Naive thymus-derived CD4-positive, alpha-beta T cell (primary cell): ENCODE measurements at places on chromosomes 2 and 18. TPM values are rescaled to one million over a fixed set of nuclear protein-coding genes. Genes with fewer than 3 reads are reported as not detected.
A peak's percentile ranks its signal among the peaks of the same experiment; 100 is the strongest.

DNA sequence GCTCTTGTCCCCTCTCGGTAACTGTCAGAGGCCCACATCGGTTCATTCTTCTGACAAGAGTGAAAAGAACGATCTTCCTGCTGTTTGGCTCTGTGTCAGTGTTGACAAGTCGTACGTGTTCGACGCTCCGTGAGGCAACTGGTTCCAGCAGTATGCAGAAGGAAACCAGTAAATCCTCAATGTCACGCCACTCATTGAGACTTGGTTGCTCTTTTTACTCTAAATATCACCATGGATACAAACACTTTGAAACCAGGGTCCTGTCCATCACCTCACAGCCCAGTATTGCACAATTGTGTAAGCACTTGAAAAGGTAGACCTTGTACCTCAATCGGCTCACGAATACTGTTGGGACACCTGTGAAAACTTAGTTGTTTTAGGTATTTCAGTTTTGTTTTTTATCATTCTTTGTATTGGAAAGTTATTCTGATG, 136.4 kb downstream of the ZNF407 start:
- no peaks in the 10 kb centered on the region for H3K4me1 ChIP-seq
- H3K27me3 ChIP-seq, result no peaks in the 10 kb centered on the region
- no peak for DNase-seq
- H3K27ac ChIP-seq, result no peak overlapping the region
- no peaks in the 10 kb centered on the region for H3K36me3 ChIP-seq

- no peak overlapping the region for H3K4me3 ChIP-seq
- H3K36me3 ChIP-seq, result no peaks in the 10 kb centered on the region
- H3K4me1 ChIP-seq, result no peaks in the 10 kb centered on the region
- DNase-seq, result no peak
- no peak overlapping the region for H3K27ac ChIP-seq
- H3K27me3 ChIP-seq, result no peaks in the 10 kb centered on the region
These were observed 92.8 kb downstream of the RTN4 start for GRCh38 chr2:54957321-54957999.

DNA sequence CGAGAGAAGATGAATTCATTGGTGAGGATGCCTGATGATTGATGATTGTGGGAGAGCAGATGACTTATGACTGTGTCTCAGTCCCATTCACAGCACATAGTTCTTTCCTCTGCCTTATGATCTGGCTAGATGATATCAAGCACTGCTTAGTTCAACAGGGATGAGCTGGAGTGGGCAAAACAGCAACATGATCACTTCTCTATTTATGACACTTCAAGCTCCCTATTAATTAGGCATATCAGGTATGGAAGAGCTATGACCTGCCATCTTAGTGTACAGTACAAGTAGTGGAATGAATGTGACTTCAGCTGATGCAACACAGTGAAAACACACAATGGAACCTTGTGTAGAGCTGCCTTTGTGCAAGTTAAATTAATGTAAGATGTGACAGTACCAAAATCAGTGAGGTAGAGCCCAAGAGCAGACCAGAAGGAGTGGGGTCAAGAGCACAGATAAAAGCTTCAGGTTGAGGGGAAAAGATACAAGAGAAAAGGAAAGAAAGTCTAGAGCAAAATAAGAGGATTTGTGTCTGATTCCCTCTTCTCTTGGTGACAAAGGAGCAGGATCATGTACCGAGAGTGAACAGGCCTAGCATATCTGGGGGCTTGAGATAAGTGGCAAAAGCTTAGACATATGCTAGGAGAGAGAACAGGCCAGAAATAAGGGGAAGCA, 93.0 kb upstream of the MYO3B start:
- no peak overlapping the region for H3K27ac ChIP-seq
- no peaks in the 10 kb centered on the region for H3K27me3 ChIP-seq
- no peak overlapping the region for H3K4me3 ChIP-seq
- no peaks in the 10 kb centered on the region for H3K36me3 ChIP-seq

- no peaks in the 10 kb centered on the region for H3K4me1 ChIP-seq
- no peak for DNase-seq
- H3K27ac ChIP-seq, result no peak overlapping the region
- H3K36me3 ChIP-seq, result no peaks in the 10 kb centered on the region
- no peak overlapping the region for H3K4me3 ChIP-seq
- H3K27me3 ChIP-seq, result no peaks in the 10 kb centered on the region
These were observed 388.5 kb downstream of the DCDC2C start for GRCh38 chr2:4091869-4092268.

DNA sequence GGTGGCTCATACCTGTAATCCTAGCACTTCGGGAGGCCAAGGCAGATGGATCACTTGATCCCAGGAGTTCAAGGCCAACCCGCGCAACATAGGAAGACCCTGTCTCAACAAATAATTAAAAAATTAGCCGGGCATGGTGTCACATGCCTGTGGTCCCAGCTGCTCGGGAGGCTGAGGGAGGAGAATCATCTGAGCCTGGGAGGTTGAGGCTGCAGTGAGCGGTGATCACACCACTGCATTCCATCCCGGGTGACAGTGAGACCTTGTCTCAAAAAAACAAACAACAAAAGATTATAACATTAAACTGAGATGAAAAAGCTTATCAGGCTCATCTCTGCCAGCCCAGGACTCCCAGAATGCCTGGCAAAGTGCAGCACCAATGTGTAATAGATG, 50.5 kb downstream of the PAPOLG start:
- no peak for DNase-seq
- no peak overlapping the region for H3K4me3 ChIP-seq
- H3K36me3 ChIP-seq, result no peaks in the 10 kb centered on the region

DNA sequence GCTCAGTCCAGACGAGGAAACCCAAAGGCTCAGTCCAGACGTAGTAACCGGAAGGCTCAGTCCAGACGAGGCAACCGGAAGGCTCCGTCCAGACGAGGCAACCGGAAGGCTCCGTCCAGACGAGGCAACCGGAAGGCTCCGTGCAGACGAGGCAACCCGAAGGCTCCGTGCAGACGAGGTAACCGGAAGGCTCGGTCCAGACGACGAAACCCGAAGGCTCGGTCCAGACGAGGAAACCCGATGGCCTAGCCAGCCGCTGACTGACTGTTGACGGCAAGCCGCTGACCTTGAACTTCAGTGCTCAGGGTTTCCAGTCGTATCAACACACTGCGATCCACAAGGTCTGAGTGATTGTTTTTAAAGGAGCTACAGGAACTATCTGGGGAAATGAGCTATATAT, 150.7 kb upstream of the TPO start:
- no peaks in the 10 kb centered on the region for H3K36me3 ChIP-seq
- H3K4me1 ChIP-seq, result no peaks in the 10 kb centered on the region
- H3K27ac ChIP-seq, result no peak overlapping the region
- no peak overlapping the region for H3K4me3 ChIP-seq
- DNase-seq, result no peak

DNA sequence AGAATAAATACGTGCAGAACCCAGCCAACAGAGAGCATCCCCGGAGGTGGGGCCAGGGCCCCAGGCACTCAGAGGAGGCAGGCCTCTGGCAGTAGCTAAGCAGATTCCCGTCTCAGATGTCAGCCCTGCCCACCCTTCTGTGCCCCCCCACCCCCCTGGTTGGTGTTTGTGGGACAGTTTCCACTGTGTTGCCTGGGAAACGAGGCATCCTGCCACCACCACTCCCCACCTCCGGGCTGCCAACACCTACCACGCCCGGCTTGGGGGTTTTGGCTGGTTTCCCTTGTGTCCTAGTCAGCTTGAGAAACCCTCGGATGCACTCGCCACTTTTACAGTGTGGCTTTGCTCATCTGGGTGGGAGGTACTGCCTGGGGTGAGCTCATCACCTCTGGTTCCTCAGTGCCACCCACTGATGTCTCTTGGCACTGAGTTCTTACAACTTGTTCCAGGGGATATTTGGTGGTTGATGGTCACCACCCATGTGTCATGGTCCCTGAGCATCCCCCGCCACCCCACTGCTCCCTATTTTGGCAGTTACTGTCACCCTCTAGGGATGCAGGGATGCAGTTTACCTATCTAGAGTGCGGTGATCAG, 72.4 kb upstream of the YWHAQ start:
- H3K4me3 ChIP-seq, result peak overlapping the region; percentile 16
- no peaks in the 10 kb centered on the region for H3K27me3 ChIP-seq
- peaks cover 31% of the 10 kb centered on the region for H3K4me1 ChIP-seq
- DNase-seq, result peak; percentile 47

DNA sequence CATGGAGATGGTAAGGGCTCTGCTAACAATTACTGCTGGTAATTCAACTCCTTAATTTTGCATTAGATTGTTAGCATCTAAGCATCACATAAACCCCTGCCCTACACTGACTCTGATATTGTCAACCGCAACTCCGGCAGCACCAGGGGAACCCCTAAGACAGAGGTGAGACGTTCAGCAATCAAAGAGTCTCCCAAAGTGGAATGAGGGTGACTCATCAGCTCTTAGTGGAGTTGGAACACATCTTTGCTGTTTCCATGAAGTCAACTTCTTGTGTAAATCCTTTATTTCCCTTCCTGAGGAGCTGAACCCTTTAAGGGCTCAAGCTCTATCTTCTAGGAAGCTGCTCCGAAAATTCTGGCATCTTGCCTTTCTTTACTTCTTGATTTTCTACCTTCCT, 52.1 kb downstream of the ABCG8 start:
- H3K4me3 ChIP-seq, result no peak overlapping the region
- no peak for DNase-seq
- no peaks in the 10 kb centered on the region for H3K27me3 ChIP-seq
- H3K4me1 ChIP-seq, result no peaks in the 10 kb centered on the region
- H3K27ac ChIP-seq, result no peak overlapping the region
- peaks cover 75% of the 10 kb centered on the region for H3K36me3 ChIP-seq

- no peak overlapping the region for H3K4me3 ChIP-seq
- no peak for DNase-seq
- H3K27ac ChIP-seq, result no peak overlapping the region
- H3K36me3 ChIP-seq, result peaks cover 69% of the 10 kb centered on the region
- no peaks in the 10 kb centered on the region for H3K4me1 ChIP-seq
These were observed 32.8 kb downstream of the CCDC93 start for GRCh38 chr2:117980783-117981676.

GRCh38 chr2:42321452-42322064, 39.5 kb downstream of the COX7A2L start:
- H3K27ac ChIP-seq, result peak overlapping the region; percentile 10
- H3K4me3 ChIP-seq, result no peak overlapping the region
- DNase-seq, result no peak

GRCh38 chr18:25279133-25279532, 72.8 kb downstream of the ZNF521 start:
- no peaks in the 10 kb centered on the region for H3K36me3 ChIP-seq
- no peaks in the 10 kb centered on the region for H3K4me1 ChIP-seq
- H3K27me3 ChIP-seq, result no peaks in the 10 kb centered on the region
- DNase-seq, result no peak
- no peak overlapping the region for H3K4me3 ChIP-seq
- no peak overlapping the region for H3K27ac ChIP-seq

GRCh38 chr2:39631718-39632117, 34.0 kb upstream of the TMEM178A start:
- H3K27ac ChIP-seq, result no peak overlapping the region
- H3K36me3 ChIP-seq, result no peaks in the 10 kb centered on the region
- no peaks in the 10 kb centered on the region for H3K4me1 ChIP-seq
- no peak overlapping the region for H3K4me3 ChIP-seq
- no peak for DNase-seq

GRCh38 chr2:204763974-204764703, 218.9 kb downstream of the PARD3B start:
- no peak for DNase-seq
- no peak overlapping the region for H3K4me3 ChIP-seq
- no peaks in the 10 kb centered on the region for H3K27me3 ChIP-seq
- no peaks in the 10 kb centered on the region for H3K36me3 ChIP-seq
- H3K27ac ChIP-seq, result no peak overlapping the region
- no peaks in the 10 kb centered on the region for H3K4me1 ChIP-seq

DNA sequence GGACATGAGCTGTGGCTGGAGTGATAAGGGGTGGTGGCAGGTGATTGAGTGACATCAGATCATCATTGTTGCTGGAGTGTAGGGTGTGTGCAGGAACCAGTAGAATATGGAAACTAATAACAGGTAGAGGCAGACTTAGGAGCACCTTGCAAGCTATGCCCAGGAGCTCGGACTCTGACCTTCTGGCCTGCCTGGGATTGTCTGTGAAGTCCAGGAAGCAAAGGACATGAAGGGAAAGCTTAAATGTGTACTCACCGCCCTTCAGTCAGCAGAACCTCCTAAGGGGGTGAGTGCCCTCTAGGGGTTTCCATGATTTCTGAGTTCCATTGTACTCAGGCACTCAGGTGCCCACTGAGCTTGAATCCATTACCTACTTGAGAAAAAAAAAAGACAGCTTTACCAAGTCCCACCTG, 104.2 kb downstream of the CRIM1 start:
- H3K4me3 ChIP-seq, result no peak overlapping the region
- DNase-seq, result no peak
- H3K27ac ChIP-seq, result no peak overlapping the region
- H3K36me3 ChIP-seq, result no peaks in the 10 kb centered on the region

DNA sequence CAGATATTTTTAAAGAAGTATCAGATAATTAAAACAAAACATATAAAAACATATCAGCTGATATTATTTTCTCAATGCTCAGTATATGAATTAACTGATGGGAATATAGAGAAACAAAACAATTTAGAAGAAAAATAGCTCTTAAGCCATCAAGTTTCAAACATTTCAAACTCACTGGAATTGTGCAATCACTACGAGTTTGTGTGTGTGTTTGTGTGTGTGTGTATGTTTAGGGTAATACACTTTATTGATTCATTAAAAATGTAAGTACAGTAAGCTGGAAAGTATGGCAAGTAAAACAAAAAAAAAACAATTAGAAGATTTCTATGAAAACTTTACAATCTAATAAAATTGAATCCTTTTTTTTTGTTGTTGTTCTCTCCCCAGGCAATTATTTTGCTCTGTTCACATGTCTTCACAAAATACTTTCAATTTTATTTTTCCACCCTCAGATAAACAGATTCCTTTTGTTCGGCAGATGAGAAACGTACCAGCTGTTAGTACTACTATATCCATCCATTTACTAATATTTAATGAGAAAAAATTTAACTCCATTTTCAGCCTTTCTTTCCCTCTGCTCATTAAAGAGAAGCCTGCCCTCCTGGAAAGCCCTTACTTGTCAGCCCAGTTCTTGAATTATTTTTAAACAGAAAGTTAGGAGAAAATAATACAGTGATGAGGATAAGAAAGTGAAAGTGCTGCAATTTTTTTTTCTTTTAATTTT, 87.6 kb downstream of the SLC8A1 start:
- no peaks in the 10 kb centered on the region for H3K4me1 ChIP-seq
- H3K36me3 ChIP-seq, result no peaks in the 10 kb centered on the region
- no peaks in the 10 kb centered on the region for H3K27me3 ChIP-seq
- no peak overlapping the region for H3K4me3 ChIP-seq
- DNase-seq, result no peak
- no peak overlapping the region for H3K27ac ChIP-seq

TUBA4B gene
- not detected for total RNA-seq

MAB21L4 gene
- total RNA-seq, result not detected

ANTXR1 gene
- not detected for total RNA-seq

MEIS1 gene
- 0.56 TPM for total RNA-seq

ACVR1C gene
- total RNA-seq, result 9.4 TPM

CTAGE1 gene
- total RNA-seq, result not detected

GCG gene
- total RNA-seq, result not detected

TBC1D8 gene
- 20.1 TPM for total RNA-seq

REG3G gene
- not detected for total RNA-seq

CNTNAP5 gene
- total RNA-seq, result not detected

ZCCHC2 gene
- 58.6 and 63.1 TPM in 2 replicates for total RNA-seq

EMILIN1 gene
- 1.4 and 1.5 TPM in 2 replicates for total RNA-seq
